ENCODE measurements at places on chromosomes 2 and 18. TPM values are rescaled to one million over a fixed set of nuclear protein-coding genes. Genes with fewer than 3 reads are reported as not detected.

ANKRD29 gene
- total RNA-seq: not detected

KCNJ13 gene
- total RNA-seq: not detected

KIF1A gene
- total RNA-seq: 3.3 TPM

- H3K4me3 ChIP-seq: no peak overlapping the region
- H3K36me3 ChIP-seq: peaks cover 2% of the 10 kb centered on the region
- peak; percentile 23 for DNase-seq
- H3K4me1 ChIP-seq: peaks cover 18% of the 10 kb centered on the region
Measured at GRCh38 chr2:3659447-3660432, 1.7 kb downstream of the ALLC start.

GRCh38 chr2:216903470-216903869 lies 43.6 kb upstream of the TNP1 start:
- no peak overlapping the region for H3K4me3 ChIP-seq
- H3K4me1 ChIP-seq: no peaks in the 10 kb centered on the region
- DNase-seq: no peak
- no peak overlapping the region for H3K27ac ChIP-seq
- no peaks in the 10 kb centered on the region for H3K36me3 ChIP-seq

GRCh38 chr18:55376387-55376786 lies 211.6 kb downstream of the TCF4 start:
- H3K27me3 ChIP-seq: no peaks in the 10 kb centered on the region
- DNase-seq: no peak
- no peak overlapping the region for H3K4me3 ChIP-seq
- no peaks in the 10 kb centered on the region for H3K4me1 ChIP-seq
- H3K36me3 ChIP-seq: no peaks in the 10 kb centered on the region
- no peak overlapping the region for H3K27ac ChIP-seq

DNA sequence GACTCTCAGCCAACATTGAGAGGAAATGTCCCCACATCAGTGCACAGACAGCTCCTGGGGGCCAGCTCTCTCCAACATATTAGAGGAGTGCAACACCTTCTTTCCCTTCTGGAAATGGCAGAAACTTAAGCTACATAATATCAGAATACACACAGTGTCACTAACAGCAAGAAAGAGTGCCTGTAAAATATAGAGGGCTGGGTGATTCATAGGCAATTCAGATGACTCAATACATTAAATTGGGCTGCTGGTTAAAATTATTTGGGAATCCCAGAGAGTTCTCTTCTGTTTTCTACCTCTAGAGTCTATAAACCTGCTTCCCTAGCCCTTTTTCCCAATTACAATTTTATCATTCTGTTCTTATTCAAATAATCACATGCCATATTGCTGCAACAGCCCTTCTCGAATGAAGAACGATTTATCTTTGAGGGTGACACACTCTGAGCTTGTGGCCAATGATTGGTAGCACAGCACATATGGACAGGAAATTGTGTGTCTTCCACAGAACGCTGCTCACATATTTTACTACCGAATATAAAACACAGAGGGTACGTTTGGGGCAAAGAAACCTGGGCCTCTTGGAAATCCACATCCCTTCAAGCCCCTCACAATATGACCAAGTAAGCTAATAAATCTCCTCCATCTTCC lies 381.2 kb downstream of the MBD2 start:
- no peaks in the 10 kb centered on the region for H3K27me3 ChIP-seq
- H3K27ac ChIP-seq: no peak overlapping the region
- H3K36me3 ChIP-seq: no peaks in the 10 kb centered on the region
- H3K4me3 ChIP-seq: no peak overlapping the region

DNA sequence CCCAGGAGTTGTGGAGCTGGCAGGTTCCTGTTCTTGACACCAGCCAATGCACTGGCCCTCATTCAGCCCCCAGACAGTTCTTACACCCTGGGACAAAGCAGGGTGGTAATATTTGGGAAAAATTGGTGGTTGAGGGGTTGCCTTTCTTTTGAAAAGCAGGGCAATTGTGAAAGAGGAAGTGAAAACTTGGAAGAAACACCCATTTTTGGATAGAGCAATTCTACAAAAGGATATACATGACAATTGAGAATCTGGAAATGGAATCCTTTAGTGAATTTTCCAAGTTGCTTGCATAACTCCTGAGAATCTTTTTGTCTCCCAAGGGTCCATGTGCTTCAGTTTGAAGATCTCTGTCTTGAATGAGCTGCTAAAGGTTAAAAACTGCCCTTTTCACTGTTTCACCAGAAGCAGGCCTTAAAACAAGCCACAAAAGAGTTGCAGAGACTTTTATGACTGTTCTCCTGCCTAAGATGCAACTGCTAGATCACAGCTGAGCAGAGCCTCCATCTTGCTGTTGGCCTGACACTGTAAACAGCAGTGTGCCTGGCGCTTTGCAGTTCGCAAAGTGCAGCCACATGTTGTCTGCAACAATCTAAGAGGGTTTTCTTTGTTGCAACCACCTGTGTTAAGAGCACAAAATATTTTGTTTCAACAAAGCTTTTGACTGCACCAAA lies 11.8 kb downstream of the COL4A4 start:
- no peak for DNase-seq
- H3K27ac ChIP-seq: no peak overlapping the region
- H3K27me3 ChIP-seq: peaks cover 35% of the 10 kb centered on the region
- no peak overlapping the region for H3K4me3 ChIP-seq
- no peaks in the 10 kb centered on the region for H3K4me1 ChIP-seq
- no peaks in the 10 kb centered on the region for H3K36me3 ChIP-seq

DNA sequence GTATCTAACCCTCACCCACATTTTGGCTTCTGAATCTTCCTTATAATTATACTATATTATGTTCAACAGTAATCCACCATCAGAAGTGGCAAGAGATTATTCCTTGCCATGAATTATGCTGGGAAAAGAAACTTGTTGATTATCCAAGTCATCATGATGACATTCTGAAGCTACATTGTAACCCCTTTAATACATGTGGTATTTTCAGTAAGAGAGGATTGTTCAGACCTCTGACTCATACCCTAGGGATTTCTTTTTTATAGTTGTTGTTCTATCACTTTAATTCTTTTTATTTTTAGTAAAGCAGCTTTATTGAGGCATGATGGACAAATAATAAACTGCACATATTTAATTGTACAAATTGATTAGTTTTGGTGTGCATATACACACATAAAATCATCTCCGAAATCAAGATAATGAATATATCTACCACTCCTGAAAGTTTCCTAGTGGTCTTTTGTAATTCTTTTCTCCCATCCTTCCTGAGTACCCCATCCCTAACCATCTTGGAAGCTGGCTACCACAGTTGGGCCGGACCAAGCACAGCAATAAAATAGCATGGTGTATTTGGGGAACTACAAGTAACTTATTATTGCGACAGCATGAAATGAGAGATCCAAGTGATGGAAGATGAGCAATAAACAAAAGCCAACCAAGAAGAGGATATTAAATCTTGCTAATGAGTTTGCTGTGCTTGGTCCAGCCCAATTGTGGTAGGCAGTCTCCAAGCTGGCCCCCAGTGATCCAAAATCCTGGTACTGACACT lies 159.9 kb downstream of the BARD1 start:
- no peak for DNase-seq
- peaks cover 1% of the 10 kb centered on the region for H3K36me3 ChIP-seq
- H3K27ac ChIP-seq: no peak overlapping the region
- H3K4me1 ChIP-seq: no peaks in the 10 kb centered on the region
- no peak overlapping the region for H3K4me3 ChIP-seq
- no peaks in the 10 kb centered on the region for H3K27me3 ChIP-seq

DNA sequence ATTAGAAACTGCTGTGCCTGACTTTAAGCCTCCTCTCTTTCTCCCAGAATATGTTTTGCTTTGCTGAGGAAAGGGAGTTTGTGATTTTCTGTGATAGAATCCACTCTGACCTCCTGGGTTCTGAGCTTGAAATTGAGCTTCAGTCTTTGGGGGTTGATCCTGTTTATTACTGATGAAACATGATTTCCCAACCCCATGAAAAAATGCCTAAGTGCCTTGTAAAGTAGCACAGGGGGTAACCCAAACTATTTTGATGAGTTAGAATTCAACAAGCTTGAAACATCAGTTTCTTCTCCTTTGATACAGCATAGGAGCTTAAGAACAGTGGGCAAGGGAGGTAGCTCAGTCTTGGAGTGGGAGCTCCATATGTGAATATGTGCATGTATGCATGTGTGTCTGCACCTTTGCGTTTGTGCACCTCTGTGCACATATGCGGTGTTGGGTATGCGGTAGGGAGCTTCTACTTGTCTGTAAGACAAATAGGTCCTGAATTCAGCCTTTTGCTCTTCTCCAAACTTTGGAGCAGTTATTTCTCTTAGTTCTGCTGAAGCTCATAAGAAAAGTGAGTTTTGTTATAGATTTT lies 364.6 kb downstream of the OSR1 start:
- H3K27me3 ChIP-seq: no peaks in the 10 kb centered on the region
- H3K36me3 ChIP-seq: no peaks in the 10 kb centered on the region
- H3K27ac ChIP-seq: no peak overlapping the region
- H3K4me1 ChIP-seq: no peaks in the 10 kb centered on the region
- no peak for DNase-seq

DNA sequence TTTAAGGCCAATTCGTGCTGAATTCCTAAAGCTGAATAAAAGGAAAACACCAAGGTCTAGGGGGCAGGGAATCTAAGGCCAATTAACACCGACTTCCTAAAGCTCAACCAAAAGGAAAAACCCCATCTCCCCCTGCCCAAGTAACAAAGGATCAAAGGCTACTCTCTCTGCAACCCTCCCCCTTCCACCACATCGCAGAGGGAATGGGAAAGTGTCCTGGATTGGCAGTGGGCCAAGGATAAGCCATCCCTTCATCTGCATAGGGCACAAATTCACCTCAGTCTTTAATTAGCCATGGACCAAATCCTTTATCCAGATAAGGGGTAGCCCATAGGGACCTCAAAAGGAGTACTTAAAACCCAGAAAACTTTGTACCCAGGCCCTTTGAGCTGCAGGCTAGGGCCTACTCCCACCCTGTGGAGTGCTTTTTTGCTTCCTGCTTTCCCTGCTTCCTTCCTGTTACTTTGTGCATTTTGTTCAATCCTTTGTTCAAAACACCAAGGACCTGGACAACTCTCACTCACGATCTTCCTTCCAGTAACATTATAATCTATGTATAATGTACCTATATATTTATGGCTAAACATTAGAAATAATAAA lies 2119.8 kb upstream of the CELF4 start:
- H3K27ac ChIP-seq: no peak overlapping the region
- no peaks in the 10 kb centered on the region for H3K36me3 ChIP-seq
- H3K4me3 ChIP-seq: no peak overlapping the region
- no peak for DNase-seq

GRCh38 chr18:13289481-13290205 lies 71.1 kb downstream of the LDLRAD4 start:
- no peak overlapping the region for H3K4me3 ChIP-seq
- peak overlapping the region; percentile 82 for H3K27ac ChIP-seq
- peaks cover 47% of the 10 kb centered on the region for H3K4me1 ChIP-seq
- H3K36me3 ChIP-seq: no peaks in the 10 kb centered on the region
- peaks cover 8% of the 10 kb centered on the region for H3K27me3 ChIP-seq

- DNase-seq: peak; percentile 27
- no peaks in the 10 kb centered on the region for H3K4me1 ChIP-seq
- H3K27ac ChIP-seq: peak overlapping the region; percentile 13
- peaks cover 18% of the 10 kb centered on the region for H3K36me3 ChIP-seq
Measured at GRCh38 chr2:238097988-238098871, 1.9 kb upstream of the ESPNL start.

GRCh38 chr2:20506201-20506685 lies 59.4 kb downstream of the RHOB start:
- no peaks in the 10 kb centered on the region for H3K36me3 ChIP-seq
- no peak overlapping the region for H3K27ac ChIP-seq
- H3K27me3 ChIP-seq: peaks cover 3% of the 10 kb centered on the region

DNA sequence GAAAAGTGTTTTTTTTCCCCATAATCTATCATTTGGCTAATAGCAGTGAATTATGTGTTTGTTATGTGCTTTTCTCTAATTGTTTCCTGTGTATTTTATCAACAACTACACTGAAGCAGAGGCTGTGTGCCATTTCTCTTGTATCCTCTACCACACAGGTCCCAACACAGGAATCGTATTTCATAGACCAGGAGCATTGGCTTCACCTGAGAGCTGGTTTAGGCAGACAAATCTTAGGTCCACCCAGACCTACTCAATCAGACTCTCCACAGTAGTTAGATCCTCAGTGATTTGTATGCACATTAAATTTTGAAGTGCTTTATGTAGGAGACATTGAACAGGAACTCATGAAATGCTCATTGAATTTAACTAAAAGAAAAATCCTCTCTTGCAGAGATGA lies 109.2 kb downstream of the FSHR start:
- no peak for DNase-seq
- H3K36me3 ChIP-seq: no peaks in the 10 kb centered on the region
- no peak overlapping the region for H3K27ac ChIP-seq

DNA sequence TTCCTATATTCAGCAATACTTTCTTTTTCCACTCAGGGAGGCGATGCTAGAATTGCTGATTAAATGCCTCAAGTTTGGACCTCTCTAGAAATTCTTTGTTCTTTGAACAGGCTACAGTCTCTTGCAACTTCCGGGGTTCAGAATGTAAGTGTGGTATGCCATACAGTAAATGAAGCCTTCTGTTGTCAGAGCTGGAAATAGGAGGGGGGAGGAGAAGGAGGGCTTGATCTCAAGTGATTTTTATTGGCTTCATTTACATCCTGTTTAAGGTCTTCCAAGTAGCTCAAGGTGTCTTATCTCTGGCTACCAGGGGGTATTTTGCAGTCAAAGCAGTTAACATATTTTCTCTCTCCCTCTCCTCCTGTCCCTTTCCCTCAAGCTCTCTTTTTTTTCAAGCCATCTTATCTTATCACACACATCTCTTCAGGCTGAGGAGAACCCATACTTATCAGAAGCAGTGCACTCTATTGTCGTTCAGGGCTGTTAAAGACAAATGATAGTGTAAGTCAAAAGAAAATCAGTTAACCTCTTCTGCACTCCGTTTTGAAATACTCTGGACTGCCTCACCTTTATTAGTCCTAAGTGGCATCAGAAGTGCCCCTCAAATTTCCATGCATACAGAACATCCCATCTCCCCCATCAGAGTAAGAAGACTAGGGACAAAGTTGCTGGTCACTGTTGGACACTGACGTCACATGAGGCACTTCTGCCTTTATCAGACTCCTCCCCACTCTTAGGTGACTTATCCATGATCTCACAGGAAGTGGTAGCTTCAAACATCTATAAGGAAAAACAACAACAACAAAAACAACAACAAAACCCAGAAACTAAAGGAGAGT lies 112.2 kb downstream of the ZNF521 start:
- H3K4me3 ChIP-seq: no peak overlapping the region
- no peak for DNase-seq
- H3K36me3 ChIP-seq: no peaks in the 10 kb centered on the region
- no peaks in the 10 kb centered on the region for H3K27me3 ChIP-seq
- no peak overlapping the region for H3K27ac ChIP-seq
- no peaks in the 10 kb centered on the region for H3K4me1 ChIP-seq

GRCh38 chr2:117199511-117199910 lies 615.0 kb upstream of the DDX18 start:
- no peaks in the 10 kb centered on the region for H3K27me3 ChIP-seq
- no peak overlapping the region for H3K27ac ChIP-seq

All from activated CD4-positive, alpha-beta memory T cell treated with anti-CD3 and anti-CD28 coated beads for 36 hours (primary cell).